Left lung (tissue), 14 donors: ENCODE measurements at places on chromosomes 1 and 21. TPM values are rescaled to one million over a fixed set of nuclear protein-coding genes. Genes with fewer than 3 reads are reported as not detected.

Gene KIF17
- 4.5 TPM for total RNA-seq

Gene ETV3
- total RNA-seq, result 23.3 TPM

Gene METTL25B
- 30.6 TPM for total RNA-seq

Gene USP16
- 28.0 TPM for total RNA-seq

Gene AMY1C
- 30.9 TPM for total RNA-seq

Gene FYB2
- 1.2 TPM for total RNA-seq
